Stimulated activated CD4-positive, alpha-beta T cell treated with anti-CD3 and anti-CD28 coated beads, Interleukin-2, amount 100 ng/mL, for 24 hours (primary cell): ENCODE measurements at places on chromosomes 5 and 9.

GRCh38 chr9:134062461-134063087 is 5.3 kb downstream of the BRD3 start:
- DNase-seq: no peak

- DNase-seq: no peak
These were observed 32.5 kb upstream of the ABLIM3 start for GRCh38 chr5:149108651-149109280.

GRCh38 chr5:149503006-149503405 is 48.2 kb downstream of the CSNK1A1 start:
- no peak for DNase-seq

DNA sequence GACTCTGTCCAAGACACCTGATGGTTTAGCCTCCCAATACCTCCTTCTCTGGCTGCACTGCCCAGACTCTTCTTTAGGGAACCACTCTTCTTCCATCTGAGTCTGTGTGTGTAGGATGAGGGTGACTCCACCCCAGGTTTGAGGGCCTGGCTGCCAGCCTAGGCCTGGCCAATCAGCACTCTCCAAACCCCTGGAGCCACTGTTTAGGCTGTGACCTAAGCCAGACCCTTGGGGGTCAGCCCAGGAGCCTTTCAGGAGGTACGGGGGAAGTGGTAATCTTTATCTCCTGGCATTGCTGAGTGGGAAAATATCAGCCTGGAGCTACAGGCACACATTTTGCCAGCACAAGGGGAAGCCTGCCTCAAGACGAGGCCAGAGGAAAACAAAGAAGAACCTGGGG is 6.2 kb upstream of the ERGIC1 start:
- DNase-seq: no peak

DNA sequence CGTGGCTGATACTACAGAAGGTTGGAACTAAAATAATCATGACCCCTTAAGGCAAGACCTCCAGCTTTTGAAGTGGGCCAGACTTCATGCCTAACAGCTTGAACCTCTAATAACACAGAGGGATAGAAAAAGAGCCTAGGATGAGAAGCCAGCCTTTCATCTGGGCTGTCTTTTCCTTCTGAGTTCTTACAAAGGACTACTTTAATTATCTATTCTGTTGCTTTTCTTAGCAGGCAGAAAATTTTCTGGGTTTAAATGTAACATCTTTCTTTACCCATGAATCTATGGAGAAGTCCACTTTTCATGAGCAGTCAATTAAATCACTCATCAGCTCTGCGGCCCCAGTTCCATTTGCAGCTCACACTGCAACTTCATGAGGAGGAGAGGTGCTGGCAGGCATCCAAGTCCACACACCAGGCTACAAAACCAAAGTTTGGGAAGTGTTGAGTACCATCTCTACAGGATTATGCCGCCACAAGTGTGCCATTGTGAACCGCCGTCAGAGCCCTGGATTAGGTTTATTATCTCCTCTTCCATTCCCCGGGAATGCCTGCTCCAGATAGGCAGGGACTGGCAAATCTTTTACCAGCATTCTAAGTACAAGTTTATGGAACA is 192.0 kb downstream of the TLE4 start:
- no peak for DNase-seq

GRCh38 chr5:167950126-167950721 is 341.2 kb upstream of the WWC1 start:
- DNase-seq: no peak

- no peak for DNase-seq
These were observed 33.2 kb upstream of the CSF1R start for GRCh38 chr5:150119421-150120061.

- DNase-seq: no peak
These were observed 139.5 kb downstream of the KDM4C start for GRCh38 chr9:6897207-6897822.

DNA sequence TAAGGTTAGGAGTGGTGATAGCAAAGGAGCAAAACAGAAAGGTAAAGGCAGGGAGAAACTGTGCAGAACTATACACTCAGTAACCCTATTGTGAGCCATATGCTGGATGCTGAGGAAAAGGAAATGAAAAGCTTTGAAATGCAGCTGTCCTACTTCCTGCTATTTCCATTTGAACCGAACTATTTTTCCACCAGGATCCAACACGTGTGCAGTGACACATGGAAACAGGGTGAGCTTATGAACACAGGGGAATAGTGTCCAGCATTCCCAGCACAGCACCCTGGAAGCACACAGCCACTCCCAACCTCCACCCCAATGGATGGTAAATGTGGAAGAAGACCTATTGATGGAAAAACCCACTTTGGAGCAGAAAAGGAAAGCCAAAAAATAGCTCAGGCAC is 69.0 kb upstream of the SLC12A2 start:
- no peak for DNase-seq

DNA sequence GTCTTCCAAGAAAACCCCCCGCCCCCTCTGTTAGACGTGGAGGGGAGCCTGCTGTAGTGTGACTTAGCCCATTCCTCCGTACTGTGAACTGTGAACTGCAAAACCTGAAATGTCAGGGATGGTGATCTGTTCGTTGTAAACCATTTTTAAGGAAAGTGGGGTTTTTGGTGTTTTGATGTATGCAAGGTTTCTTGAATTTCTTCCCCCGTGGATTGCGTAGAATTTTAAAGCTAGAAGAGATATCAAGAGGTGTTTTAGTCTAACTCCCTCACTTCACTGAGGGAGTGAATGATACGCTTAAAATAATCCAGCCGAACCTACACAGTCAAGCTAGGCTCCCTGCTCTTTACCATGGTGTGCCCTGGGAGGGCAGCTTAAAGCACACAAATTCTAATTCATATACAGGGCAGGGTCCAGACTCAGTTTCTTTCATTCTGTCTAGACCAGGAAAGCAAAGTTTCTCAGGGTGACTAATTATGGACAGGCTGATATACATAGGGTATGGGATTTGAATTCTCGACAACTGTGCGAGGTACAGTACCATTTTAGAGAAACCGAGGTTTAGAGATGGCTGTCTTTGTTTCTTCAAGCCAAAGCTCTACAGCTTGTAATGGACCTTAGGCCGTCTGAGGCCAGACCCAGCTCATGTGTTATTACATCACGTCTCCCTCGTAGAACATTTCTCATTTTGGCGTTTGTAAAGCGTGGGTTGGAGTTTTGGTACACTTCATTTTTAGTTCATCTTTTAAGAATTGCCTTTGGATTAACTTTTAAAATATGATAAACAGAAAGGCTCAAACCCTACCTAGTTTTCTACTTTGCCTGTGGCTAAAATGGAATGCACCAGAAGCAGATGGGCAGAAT is 2.7 kb downstream of the PTGER4 start:
- DNase-seq: no peak

GRCh38 chr5:142095035-142095434 is 13.5 kb upstream of the NDFIP1 start:
- DNase-seq: peak; percentile 73

DNA sequence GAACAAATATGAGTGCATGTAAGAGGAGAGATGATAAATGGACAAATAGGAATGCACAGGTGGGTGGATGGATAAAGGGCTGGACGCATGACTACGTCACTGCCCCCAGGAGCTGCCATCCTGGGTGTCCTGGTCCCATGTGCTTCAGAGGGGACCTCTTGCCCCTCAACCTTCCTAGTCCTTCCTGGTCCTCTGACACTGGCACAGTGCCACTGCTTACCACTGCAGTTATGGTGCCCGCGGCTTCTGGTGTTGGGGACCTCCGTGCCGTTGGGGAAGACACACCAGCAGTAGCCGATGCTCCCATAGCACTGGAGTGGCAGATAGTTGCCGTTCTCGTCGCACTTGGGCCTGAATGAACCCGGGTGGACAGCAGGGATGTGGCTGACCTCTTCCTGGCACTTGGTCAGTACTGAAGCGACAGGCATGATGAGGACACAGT is 9.8 kb downstream of the CD74 start:
- no peak for DNase-seq

DNA sequence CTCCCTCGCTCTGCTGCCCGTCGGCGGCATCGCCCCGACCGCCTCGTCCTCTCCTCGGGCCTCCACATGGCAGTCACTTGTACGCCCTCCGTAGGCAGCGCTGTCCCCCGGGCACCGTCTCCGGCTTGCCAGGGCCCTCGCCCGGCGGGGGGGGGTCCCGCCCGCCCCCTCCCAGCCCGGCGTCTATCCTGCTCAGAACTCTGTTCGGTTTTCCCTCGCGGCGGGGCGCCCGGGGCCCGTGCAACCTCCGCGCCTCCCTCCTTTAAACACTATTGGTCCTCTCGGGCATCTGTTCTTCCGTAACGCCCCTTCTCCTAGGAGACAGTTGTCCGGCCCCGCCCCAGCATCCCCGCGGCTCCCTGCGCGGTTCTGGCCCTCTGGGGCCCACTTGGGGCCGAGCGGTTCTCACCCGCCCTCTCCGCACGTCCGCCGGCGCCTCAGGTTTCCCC is 831 bp downstream of the ODF2 start:
- peak; percentile 72 for DNase-seq

DNA sequence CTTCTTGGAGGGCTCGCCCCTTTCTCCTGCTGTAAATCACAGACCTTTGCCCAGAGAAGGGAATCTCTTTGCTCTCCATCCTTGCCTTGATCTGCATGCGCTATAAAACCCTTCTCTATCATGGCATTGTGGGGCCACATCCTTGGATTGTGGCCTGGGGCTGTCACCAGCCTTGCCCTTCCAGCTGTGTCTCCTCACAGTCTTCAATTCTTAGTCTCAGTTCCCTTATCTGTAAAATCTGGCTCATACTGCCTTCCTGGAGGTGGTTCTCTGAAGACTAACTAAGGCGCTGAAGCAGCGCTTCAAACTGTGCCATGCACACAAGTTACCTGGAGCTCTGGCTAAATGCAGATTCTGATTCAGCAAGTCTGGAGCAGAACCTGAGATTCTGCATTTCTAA is 53.4 kb upstream of the RARS1 start:
- no peak for DNase-seq

DNA sequence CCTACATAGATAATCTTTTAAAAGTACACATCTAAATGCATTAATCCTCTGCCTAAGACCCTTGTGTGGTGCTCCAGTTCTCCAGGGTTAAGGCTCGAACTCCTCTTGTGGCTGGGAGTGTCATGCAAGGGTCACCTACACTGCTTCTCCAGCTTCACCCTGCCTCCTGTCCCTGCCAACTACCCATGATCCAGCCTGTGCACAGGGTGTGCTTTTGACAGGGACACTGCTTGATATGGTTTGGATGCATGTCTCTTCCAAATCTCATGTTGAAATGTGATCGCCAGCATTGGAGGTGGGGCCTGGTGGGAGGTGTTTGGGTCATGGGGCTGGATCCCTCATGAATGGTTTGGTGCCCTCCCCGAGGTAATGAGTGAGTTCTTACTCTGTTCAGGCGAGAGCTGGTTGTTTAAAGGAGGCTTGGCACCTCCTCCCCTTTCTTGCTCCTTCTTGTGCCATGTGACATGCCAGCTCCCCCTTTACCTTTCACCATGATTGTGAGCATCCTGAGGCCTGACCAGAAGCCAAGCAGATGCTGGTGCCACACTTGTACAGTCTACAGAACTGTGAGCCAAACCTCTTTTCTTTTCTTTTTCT is 48.5 kb downstream of the SLC22A5 start:
- no peak for DNase-seq

GRCh38 chr5:159459951-159460538 is 129.8 kb upstream of the IL12B start:
- DNase-seq: no peak

DNA sequence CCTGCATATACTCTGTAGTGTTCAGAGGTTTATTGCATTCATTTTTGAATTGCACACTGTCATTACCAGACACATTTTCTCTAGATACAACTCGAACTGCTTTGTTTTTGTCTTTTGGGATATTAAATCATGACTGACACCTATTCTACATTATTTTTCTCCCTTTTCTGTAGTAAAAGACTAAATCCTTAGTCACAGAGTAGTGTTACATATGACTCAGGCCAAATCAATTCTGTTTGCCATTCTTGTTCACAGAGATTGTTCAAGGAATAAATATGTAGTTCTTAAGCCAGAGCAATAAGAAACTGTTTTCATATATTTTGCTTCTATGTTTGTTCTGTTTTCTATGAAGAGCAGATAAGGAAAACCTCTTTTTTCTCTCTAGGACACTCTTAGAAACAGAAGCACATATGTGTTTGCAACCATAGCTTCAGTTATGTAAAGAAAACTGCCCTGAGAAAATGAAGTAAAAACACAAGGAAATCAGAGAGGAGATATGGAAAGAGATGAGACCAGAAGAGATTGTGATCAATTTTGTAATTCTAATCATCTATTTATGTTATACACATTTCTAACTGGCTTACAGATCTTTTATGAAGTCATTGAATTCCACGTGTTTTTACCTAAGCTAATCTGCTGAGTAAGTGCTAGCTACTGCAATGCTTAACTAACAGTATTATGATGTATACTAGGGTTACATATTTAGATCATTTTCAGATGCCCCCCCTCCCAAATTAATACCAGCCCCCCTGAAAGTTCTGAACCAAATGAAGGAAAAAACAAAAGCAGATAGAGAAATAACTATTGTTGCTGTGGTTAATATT is 1995.6 kb upstream of the CDH6 start:
- DNase-seq: no peak
